ENCODE measurements at places on chromosomes 7 and 10.

- no peak for DNase-seq
Measured at GRCh38 chr7:64878684-64879083, 24.4 kb upstream of the ZNF273 start.

DNA sequence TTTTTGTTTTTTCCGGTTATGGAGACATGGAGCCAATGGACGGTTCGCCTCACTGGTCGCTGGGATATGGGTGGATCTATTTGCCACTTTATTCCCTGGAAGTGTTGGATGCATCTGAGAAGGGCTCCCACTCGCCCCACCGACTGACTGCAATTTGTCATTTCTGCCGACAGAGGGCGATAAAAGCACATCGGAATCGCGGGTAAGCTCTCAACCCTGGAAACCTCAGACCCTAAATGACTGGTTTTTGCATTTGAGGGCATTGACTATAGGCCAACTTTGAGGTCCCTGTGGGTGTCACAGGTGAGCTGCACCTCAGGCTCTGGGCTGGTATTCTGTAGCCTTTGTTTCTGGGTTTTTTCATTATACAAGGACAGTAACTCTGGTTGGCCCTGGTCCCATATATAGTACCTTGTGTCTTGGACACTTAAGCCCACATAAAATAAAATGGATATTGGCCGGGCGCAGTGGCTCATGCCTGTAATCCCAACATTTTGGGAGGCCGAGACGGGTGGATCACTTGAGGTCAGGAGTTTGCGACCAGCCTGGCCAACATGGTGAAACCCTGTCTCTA lies 11.9 kb upstream of the OPALIN start:
- DNase-seq, result peak; percentile 39

DNA sequence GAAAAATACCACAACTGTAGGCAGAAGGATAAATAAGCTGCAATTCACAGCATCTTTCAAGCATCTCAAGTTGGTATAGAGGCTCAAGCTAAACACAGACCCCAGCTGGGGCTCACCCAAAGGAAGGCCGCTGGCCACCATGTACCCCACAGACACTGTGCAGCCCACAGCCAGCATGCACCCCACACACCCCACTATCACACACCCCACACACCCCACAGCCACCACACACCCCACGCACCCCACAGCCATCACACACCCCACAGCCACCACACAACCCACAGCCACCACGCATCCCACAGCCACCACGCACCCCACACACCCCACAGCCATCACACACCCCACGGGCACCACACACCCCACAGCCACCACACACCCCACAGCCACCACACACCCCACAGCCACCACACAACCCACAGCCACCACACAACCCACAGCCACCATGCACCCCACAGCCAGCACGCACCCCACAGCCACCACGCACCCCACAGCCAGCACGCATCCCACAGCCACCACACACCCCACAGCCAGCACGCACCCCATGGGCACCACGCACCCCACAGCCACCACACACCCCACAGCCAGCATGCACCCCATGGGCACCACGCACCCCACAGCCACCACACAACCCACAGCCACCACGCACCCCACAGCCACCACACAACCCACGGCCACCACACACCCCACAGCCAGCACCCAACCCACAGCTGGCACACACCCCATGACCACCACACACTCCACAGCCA lies 214.7 kb downstream of the DNAJB6 start:
- DNase-seq, result no peak

- DNase-seq, result no peak
Measured at GRCh38 chr10:80612261-80612660, 74.6 kb downstream of the SH2D4B start.

DNA sequence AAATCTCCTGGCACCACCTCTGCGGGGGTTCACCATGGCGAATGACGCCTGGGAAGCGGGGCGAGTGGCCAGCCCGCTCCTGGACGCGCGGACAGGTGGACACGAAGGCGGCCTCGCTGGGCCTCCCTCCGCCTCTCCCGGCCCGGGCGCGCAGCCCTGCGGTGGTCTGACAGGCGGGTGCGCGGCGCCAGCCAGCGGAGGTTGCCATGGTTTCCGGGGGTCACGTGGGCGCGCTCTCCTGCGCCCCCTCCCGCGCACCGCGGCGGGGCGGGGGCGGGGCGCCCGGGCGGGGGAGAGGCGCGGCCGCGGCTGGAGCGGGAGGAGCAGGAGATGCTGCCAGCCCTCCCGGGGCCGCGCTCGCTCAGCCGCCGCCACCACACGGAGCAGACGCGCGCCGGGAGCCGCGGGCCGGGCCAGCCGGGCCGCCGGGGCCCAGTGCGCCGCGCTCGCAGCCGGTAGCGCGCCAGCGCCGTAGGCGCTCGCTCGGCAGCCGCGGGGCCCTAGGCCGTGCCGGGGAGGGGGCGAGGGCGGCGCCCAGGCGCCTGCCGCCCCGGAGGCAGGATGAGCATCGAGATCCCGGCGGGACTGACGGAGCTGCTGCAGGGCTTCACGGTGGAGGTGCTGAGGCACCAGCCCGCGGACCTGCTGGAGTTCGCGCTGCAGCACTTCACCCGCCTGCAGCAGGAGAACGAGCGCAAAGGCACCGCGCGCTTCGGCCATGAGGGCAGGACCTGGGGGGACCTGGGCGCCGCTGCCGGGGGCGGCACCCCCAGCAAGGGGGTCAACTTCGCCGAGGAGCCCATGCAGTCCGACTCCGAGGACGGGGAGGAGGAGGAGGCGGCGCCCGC lies at the start of gene PRKAR2B:
Gene PRKAR2B (plus strand): TSS at position 359 of the 848 bp plus-strand sequence. CDS start 203 bp downstream, at position 562.
- DNase-seq, result peak; percentile 17

GRCh38 chr10:11553773-11554381 lies 57.6 kb downstream of the USP6NL start:
- no peak for DNase-seq

- DNase-seq, result no peak
Measured at GRCh38 chr10:25457552-25457951, 282.8 kb downstream of the GPR158 start.

DNA sequence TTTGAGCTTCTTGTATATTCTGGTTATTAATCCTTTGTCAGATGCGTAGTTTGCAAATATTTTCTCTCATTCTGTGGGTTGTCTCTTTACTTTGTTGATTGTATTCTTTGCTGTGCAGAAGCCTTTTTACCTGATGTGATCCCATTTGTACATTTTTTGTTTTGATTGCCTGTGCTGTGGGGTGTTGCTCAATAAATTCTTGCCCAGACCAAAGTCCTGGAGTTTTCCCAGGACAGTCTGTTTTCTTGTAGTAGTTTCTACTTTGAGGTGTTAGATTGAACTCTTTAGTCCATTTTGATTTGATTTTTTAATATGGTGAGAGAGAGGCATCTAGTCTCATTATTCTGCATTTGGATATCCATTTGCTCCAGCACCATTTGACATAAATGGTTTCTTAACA lies 588.7 kb upstream of the MBL2 start:
- DNase-seq, result no peak

- DNase-seq, result peak; percentile 49
Measured at GRCh38 chr7:77409739-77410547, 6.2 kb downstream of the GSAP start.

GRCh38 chr7:97357459-97357858 lies 240.0 kb downstream of the SDHAF3 start:
- no peak for DNase-seq

GRCh38 chr7:36217961-36218284 lies 64.9 kb downstream of the EEPD1 start:
- DNase-seq, result no peak

DNA sequence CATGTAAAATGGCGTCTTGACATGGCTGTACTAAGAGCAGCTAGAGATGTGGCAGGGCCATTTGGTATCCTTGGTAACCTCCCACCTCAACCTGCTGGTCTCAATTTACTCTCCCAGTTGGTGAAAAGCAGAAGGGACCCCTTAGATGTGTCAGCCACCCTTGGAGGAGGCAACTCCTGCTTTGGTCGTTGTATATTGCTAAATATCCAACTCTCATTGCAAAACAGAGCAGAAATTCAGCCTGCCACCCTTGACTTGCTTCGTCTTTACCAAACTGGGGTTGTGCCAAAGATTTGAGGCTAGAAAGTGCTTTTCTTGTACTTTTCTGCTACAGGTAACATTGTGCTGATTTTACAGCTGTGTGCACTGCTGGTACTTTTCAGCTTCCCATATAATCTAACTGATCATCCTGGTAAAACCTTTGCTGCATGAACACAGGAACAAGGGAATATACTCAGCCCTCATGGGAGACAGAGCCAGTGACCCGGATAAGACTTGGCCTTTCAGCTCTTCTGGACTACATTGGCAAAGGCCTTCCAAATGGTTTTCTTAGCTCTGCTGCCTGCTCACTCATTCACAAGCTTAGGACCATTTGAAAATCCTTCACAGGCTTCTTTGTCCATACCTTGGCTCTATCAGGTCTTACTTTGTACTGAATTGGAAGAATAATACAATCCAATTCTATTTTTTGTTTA lies 2.2 kb upstream of the VSTM4 start:
- no peak for DNase-seq

DNA sequence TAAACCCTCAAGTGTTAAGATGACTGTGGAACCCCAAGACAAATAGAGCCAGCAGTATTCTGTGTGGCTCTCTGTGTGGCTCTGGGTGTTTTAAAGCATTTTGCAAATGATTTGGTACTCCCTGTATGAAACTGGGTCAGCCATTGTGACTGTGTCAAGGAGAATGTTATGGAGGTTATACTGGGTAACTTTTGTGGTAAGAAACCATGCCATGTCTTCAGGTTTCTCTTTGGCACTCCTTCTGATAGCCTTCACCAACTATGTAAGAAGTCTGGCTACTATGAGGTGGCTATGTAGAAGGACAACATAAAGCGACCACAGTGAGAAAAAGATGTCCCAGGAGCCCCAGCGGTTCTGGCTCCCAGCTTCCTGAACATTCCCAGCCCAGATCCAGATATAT lies 226.6 kb upstream of the RHOBTB1 start:
- no peak for DNase-seq

GRCh38 chr10:122144199-122144598 lies 126.9 kb upstream of the BTBD16 start:
- DNase-seq, result no peak

DNA sequence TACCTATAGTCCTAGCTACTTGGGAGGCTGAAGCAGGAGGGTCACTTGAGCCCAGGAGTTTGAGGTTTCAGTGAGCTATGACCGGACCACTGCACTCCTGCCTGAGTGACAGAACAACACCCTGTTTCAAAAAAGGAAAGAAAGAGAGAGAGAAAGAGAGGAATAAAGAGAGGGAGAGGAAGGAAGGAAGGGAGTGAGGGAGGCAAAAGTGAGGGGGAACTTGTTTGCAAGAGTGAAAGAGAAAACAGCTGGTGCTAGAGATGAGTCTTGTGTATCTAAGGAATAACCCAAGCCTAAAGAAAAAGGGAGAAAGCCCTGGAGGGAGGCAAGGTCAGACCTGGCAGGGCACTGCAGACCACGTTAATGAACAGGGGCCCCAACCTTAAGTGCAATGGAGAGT lies 4.8 kb upstream of the NT5C2 start:
- DNase-seq, result no peak

DNA sequence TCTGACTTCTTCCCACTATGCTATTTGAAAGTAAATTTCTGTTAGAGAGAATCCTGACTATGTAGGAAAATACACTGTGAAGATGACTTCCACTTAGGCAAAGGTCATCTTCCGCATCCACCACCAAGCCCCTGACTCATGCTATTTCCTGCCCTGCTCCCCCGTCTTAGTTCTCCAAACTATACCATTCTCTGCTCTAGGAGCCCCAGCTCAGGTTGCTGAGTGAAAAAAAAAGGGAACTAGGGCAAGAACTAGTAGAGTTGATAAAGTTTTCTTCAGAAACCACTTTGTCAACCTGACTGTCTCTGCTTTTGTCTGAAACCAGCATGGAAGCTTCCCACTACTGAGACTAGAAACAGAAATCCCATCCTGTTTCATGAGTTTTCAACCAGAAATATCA lies 96.9 kb downstream of the EVX1 start:
- no peak for DNase-seq

DNA sequence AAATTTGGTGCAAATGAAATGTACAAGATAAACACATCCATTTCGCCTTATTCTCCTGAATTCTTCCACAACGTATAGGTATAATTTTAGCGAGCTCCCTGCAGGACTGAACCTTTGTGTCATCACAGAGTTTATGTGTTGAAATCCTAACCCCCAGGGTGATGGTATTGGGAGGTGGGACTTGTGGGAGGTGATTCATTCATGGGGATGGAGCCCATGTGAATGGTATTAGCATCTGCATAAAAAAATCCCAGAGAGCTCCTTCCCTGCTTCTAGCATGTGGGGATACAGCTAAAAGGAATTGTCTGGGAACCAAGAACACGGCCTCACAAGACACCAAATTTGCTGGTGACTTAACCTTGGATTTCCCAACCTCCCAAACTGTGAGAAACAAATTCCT lies 741.4 kb upstream of the VSTM2A start:
- DNase-seq, result no peak

GRCh38 chr10:103986360-103986759 lies 19.4 kb downstream of the SLK start:
- no peak for DNase-seq

DNA sequence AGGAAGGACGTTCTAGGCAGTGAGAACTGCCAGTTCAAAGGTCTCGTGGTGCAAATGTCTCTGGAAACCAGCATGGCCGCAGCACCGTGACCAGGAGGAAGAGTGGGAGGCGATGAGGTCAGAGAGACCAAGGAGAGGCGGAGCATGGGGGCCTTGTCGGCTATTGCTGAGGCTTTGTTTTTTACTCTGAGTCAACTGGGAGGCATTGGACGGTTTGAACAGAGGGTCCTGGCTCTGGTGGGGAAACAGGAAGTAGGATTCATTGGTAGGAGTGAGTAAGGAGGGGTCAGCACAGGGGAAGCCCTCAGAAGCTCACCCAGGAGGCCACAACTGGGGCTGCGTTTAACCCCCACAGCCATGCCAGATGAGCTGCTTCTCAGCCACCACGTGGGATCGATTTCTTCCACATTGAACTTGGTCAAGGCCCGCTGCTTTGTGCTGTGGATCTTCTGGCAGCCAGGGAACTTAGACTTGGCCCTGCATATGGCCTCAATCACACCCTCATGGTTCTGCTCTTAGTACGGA lies 22.2 kb upstream of the SH2B2 start:
- no peak for DNase-seq

DNA sequence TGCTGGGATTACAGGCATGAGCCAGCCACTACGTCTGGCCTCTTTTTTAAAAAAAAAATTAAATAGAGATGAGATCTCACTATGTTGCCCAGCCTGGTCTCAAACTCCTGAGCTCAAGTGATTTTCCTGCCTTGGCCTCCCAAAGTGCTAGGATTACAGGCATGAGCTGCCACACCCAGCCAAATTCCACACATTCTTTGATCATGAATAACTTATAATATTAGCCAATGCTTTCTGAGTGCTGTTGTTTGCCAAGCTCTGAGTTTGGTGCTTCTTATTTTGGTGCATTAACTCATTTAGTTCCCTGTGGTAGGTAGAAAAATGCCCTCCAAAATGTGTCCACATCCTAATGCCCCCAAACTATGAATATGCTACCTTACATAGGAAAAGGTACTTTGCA lies 47.2 kb upstream of the MKI67 start:
- peak; percentile 45 for DNase-seq
